HAP-1 (cell line): ENCODE measurements at places on chromosomes 11 and 22.

- no peak for DNase-seq
Observed at GRCh38 chr22:25007444-25008106, 55.1 kb downstream of the KIAA1671 start.

DNA sequence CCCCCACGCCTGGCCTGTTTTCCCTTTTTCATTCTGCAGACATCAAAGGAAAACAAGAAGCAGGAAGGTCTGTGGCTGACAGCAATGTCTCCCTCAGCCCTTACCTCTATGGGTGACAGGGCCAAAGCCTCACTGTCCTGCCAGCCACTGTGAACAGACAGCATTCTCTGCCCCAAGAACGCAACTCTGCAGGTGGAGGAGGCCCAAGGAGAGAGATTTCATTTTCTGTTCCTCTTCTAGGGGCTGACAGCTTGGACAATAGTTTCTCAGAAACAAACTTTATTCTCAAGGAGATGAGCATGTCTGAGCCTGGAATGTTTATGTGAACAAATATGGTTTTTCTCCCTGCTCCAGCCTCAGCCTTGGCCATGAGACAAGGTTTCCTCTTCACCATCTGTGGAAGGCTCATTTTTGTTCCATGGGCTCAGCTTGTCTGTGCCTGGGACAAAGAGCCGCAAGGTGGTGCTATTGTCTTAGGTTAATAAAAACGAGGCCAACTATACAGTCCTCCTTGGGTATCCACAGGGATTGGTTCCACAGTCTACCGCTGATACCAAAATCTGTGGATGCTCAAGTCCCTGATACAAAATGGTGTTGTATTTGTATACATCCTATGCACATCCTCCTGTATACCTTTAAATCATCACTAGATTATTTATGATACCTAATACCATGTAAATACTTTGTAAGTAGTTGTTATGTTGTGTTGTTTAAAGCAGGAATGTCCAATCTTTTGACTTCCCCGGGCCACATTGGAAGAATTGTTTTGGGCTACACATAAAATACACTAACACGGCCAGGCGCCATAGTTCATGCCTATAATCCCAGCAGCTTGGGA lies 5.8 kb downstream of the PIWIL3 start:
- DNase-seq = peak; percentile 61

GRCh38 chr11:17954395-17955252 lies 58.2 kb downstream of the SERGEF start:
- DNase-seq = no peak

GRCh38 chr11:47979378-47980087 lies 826 bp upstream of the PTPRJ start:
- no peak for DNase-seq

GRCh38 chr11:10858439-10859325 lies 829 bp upstream of the ZBED5 start:
- DNase-seq = peak; percentile 41

GRCh38 chr22:48417225-48418070 lies 1410.2 kb downstream of the BRD1 start:
- DNase-seq = no peak

- no peak for DNase-seq
Observed at GRCh38 chr11:132284611-132285010, 914.2 kb downstream of the NTM start.
